Stimulated activated CD8-positive, alpha-beta memory T cell treated with anti-CD3 and anti-CD28 coated beads, Interleukin-7, amount 100 ng/mL, for 48 hours (primary cell): ENCODE measurements at places on chromosomes 4 and X.
A peak's percentile ranks its signal among the peaks of the same experiment; 100 is the strongest.

GRCh38 chr4:128757712-128758111, 51.8 kb upstream of the JADE1 start:
- no peak for DNase-seq

DNA sequence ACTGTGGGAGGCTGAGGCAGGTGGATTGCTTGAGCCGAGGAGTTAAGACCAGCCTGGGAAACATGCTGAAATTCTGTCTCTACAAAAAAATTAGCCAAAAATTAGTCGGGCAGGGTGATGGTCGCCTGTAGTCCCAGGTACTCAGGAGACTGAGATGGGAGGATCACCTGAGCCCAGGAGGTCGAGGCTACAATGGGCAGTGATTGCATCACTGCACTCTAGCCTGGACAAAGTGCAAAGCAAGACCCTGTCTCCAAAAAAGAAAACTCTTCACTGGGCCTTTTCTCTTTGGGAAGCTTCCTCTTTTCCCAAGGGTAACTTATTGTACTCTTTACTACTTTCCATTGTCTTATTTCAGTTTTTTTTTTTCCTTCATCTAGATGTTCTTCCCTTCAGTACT, 88.9 kb downstream of the UBE2K start:
- DNase-seq: no peak

- no peak for DNase-seq
Observed at GRCh38 chrX:84047339-84047738, 140.7 kb downstream of the RPS6KA6 start.

GRCh38 chr4:185468999-185469398, 2.5 kb downstream of the CCDC110 start:
- no peak for DNase-seq

- no peak for DNase-seq
Observed at GRCh38 chrX:138229718-138230117, 481.8 kb downstream of the FGF13 start.

- DNase-seq: no peak
Observed at GRCh38 chr4:139557556-139558110, 1.6 kb upstream of the SETD7 start.

DNA sequence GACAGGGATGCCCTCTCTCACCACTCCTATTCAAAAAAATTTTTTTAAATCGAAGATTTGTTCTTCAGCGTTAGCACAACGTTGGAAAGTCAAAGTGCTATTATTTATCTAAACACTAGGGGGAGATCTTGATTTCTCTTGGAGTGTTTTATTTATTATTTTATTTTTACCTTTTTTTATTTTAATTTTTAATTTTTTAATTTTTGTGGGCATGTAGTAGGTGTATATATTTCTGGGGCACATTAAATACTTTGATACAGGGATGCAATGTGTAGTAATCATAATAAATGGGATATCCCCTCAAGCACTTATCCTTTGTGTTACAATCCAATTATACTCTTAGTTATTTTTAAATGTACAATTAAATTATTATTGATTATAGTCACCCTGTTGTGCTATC, 37.4 kb upstream of the SLC10A4 start:
- DNase-seq: no peak

- DNase-seq: no peak
Observed at GRCh38 chrX:68498044-68498507, 775 bp upstream of the YIPF6 start.

GRCh38 chr4:38529189-38530115, 134.5 kb upstream of the KLF3 start:
- DNase-seq: peak; percentile 47

- no peak for DNase-seq
Observed at GRCh38 chrX:85031505-85031904, 27.8 kb downstream of the APOOL start.

DNA sequence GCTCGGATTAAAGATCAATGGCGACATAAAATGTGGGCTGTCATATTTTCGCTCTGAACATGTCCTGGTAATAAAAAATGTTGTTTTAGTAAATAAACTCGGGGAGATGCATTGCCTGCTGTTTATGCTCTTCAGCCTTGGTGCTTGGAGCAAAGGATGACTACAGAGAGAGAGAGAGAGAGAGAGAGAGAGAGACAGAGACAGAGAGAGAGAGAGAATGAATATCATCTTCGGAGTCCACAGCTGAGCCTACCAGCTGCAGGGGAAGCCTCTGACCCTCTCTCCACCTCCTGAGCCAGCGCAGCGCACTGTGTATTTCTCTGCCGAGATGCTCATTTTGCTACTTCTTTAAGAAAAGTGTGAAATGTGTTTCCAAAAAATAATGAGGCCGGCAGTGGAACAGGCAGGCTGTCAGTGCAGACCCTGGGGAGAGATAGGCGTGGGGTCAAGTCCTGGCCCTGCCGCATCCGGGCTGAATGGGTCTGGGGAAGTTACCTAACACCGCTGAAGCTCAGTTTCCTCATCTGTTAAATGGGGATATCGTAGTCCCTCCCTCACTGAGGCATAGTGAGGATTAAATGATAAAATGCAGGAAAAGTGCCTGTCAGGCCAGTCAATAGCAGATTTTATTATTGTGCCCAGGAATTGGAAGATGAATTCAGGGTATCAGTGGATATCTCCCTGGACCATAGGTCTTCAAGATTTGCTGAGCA, 58.5 kb upstream of the LGI2 start:
- no peak for DNase-seq

DNA sequence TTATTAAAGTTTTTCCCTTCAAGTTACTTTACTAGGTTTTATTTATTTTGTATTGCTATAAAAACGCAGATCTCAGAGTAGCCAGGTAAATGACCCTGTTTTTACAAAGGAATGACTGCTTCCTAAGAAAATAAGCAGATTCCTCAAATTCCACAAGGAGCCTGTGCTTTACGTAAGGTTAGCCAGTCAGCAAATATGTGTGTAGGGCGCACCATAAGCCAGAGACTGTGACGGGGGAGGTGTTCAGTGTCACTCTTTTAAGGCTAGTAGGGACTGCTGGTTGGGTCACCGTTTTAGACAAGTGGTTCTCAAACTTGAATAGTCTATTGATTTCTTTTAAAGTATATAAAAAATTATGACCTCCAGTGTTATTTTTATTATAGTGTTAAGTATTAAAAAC, 119.9 kb downstream of the ANK2 start:
- no peak for DNase-seq

DNA sequence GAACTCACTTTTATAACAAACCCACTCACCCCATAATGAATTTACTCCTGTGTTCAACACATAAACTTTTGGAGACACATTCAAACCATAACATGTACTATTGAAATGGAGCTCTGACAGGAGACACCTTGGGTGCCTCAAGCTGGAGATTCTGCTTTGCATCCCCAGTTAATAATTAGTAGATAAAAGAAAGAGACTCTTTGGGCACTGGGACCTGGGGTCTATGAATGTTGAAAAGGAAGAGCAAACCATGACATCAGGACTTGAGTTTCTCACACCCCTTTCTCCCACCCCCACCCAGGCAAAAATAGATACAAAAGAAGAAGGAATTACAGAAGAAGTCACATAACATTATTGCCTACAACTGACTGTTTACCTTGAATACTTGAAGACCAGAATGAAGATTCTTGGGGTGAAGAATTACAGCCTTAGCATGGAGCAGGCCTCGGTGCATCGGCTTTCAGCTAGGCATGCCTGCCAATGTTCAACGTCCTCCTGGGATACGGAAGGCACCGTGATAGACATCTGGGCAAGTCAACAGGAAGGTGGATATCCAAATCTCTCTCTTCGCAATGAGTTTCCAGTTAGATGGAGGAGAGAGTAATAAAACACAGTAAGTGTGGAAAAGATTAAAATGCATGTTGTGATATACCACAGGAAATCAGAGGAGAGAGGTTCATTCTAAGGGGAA, 316.0 kb downstream of the TRIML1 start:
- DNase-seq: no peak

DNA sequence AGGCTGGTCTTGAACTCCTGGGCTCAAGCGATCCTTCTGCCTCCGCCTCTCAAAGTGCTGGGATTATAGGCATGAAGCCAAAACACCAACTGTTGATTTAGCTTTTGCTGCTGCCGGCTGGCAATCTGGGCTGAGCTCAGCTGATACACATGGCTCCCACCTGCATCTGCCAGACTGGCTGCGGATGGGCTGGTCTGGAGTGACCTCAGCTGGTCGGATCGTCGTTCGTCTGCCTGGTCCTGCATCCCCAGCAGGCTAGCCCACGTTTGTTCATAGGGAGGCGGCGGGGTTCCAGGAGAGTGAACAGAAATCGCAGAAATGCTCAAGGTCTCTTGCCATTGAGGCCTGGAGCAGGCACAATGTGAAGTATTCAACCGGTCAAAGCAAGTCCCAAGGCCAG, 74.4 kb upstream of the DDX3X start:
- DNase-seq: no peak

- no peak for DNase-seq
Observed at GRCh38 chr4:17284323-17285175, 227.3 kb downstream of the QDPR start.

GRCh38 chr4:102036619-102037376, 246.3 kb downstream of the BANK1 start:
- DNase-seq: no peak

DNA sequence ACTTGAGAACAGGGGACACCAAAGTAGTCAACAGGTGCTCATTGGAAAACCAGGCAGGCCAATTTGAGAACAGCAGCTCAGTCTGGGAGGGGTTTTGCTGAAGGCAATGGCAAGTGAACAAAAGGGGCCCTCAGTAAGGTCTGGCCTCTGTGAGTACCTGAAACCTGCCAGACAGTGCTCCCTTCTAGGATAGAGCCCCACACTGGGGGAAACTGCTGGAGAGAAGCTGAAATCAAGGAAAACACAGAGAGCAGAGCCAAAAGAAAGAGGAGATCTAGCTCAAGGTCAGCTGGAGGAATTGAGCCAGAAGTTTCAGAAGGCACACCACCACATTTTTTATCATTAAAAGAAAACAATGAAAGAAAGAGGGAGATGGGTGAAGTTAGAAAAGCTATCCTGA, 28.2 kb downstream of the PNMA6E start:
- DNase-seq: no peak

GRCh38 chrX:2266445-2267349, 234.1 kb downstream of the DHRSX start:
- DNase-seq: no peak

GRCh38 chrX:21933077-21933476, 7.4 kb upstream of the SMS start:
- no peak for DNase-seq

DNA sequence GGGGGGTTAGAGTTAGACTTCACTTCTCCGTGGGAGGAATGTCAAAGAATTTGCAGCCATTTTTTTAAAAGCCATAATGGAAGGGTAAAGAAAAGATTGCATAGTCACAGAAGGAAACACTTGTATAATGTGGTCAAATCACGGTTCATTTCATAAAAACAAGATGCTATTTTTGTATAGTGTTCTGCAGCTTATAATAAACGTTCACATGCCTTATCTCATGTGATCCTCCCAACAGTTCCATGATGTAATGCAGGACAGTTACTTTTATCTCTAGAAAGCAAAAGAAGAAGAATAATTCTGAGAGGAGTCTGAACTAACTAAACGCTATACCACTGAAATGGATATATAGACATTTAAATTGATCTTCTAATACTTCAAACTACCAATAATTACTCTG, 71.3 kb upstream of the CAMK2D start:
- DNase-seq: no peak

- DNase-seq: no peak
Observed at GRCh38 chr4:26069218-26069617, 155.2 kb downstream of the SMIM20 start.

- DNase-seq: no peak
Observed at GRCh38 chr4:100593935-100594334, 76.1 kb upstream of the EMCN start.

DNA sequence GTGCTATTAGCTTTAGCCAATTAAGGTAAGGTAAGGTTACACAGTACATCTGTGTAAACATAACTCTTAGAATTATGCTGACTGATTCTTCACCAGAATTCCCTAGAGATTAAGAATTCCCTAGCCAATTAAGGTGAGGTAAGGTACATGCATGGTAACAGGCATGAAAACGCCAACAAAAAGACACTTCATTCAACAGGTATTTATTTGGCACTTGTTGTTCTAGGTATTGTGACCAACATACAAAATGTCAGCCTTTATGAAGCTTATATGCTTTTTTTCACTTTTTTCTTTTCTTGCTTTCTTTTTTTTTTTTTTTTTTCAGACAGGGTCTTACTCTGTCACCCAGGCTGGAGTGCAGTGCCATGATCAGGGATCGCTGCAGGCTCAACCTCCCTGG, 47.2 kb downstream of the EDNRA start:
- DNase-seq: no peak

DNA sequence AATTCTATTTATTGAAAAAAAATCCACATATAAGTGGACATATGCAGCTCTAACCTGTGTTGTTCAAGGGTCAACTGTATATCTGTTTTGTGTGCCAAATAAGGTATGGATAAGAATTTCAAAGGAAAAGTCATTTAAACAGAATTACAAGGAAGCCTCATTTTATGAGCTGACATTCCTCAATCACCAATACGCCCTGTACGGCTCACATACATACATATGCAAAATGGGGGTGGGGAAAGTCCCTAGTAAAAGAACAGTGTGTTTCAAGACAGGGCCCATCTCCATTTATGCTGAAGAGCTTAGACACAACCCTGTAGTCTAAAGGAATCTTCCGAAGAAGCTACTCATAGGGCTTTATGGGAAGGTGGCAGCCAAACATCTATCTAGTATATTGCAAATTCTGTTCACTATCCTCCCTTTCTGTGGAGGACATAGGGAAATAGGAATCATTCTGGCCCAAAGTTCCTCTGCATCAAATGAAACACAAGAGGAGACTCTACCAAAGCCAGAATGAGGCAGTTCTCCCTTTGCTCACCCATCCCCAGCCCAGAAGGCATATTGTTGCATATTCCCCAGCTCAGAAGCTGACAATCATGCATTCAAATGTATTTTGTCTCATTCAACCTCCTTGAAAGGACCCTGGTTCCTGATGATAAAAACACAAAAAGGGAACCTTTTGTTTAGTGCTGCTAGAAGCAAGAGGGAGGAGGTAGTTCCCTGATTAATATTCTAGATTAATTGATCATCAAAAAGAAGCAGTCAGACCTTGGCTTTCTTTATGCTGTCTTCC, 13.7 kb upstream of the ZBTB33 start:
- DNase-seq: no peak

- DNase-seq: no peak
Observed at GRCh38 chr4:157988641-157989040, 184.2 kb downstream of the GASK1B start.

- no peak for DNase-seq
Observed at GRCh38 chr4:46441136-46441859, 51.4 kb upstream of the GABRA2 start.

GRCh38 chr4:148097801-148098200, 344.4 kb downstream of the NR3C2 start:
- no peak for DNase-seq

DNA sequence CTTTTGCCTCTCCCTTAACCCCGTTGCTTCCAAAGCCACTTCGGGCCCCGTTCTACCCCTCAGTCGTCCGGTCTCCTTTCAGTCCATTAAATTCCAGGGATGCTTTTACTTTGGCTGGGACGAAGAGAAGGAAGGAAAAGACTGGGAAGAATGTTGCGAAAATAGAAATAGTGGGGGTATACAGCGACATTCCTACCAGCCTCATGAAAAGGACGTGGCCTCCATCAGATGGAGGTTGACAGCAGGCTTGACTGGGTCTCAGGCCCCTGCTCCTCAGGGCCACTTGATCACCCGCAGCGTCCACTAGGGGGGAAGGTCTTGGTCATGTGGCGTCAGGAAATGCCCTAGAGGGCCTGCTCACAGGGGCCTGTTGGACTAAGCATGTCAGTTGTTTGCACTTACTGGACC, 657 bp upstream of the ANKRD50 start:
- DNase-seq: no peak

- DNase-seq: no peak
Observed at GRCh38 chr4:79241846-79242245, 84.0 kb downstream of the NAA11 start.

GRCh38 chr4:104859601-104860237, 287.0 kb upstream of the TET2 start:
- DNase-seq: no peak
